Uterus (tissue), 4 donors: ENCODE measurements at places on chromosomes 1 and 21. TPM values are rescaled to one million over a fixed set of nuclear protein-coding genes. Genes with fewer than 3 reads are reported as not detected.

OR2T29 gene
- not detected for total RNA-seq

ZNF648 gene
- total RNA-seq, result 1.7 TPM

DNASE2B gene
- not detected for total RNA-seq

RORC gene
- total RNA-seq, result 0.51 TPM

PIK3CD gene
- 9.5 TPM for total RNA-seq

GRCh38 chr1:114086601-114087368, 66.9 kb downstream of the SYT6 start:
- H3K4me1 ChIP-seq, result no peaks in the 10 kb centered on the region
- no peak overlapping the region for H3K27ac ChIP-seq
- no peak for DNase-seq
- H3K4me3 ChIP-seq, result no peak overlapping the region
- no peaks in the 10 kb centered on the region for H3K36me3 ChIP-seq
- no peaks in the 10 kb centered on the region for H3K27me3 ChIP-seq

DNA sequence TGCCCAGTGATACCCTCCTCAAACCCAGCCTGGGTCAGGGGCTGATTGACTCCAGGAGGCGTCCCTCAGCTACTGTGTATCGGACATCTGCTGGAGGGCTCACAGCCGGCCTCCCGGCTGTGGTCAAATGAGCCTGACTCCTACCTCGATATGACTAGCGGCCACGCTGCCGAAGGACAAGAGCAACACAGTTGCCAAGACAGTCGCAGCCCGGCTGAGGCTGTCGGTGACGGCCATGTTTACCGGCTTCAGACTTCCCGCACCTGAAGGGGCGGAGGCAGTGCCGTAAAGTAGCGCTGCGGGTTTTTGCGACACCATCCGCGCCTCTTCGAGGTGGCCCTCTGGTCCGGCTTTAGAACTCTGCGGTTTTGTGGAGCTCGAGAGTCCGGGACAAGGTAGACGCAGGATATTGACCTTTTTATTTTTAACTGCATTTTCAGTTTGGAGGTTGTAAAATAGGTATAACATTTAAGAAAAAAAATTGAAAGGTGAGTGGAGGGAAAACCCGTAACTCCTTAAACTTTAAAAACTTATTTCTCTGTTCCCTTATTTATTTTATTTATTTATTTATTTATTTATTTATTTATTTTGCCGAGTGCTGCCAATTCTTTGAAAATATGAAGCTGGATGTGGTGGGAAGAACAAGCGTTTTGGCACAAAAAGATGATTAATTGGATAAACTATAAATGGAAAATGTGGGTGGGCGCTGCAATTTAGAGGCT, at the start of gene PIGK:
TSS of gene PIGK (minus strand) at position 265 of the 722 bp plus-strand sequence. CDS start at position 237, 28 bp downstream.
- peak; percentile 80 for DNase-seq
- H3K27ac ChIP-seq, result peak within 1 kb of the TSS; percentile 87
- no peaks in the 10 kb centered on the region for H3K36me3 ChIP-seq
- peak within 1 kb of the TSS; percentile 72 for H3K4me3 ChIP-seq
- no peaks in the 10 kb centered on the region for H3K4me1 ChIP-seq

DNA sequence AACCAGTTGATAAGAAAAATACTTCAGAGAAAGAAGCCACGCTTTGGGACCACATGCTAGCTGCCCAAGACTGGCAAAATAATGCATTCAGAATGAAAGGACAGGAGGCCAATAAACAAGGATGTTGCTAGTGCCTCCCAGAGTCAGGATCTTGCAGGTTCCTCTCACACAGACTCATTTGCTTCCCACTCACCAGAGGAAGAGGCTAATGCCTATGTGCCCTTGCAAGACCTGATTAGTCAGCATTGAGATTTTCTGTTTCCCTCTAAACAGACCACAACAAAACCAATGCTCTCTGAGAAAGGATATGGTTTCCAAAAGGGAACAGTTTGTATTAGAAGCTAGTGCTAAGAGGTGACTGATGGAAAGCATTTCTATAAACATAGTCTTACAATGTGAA, 85.7 kb downstream of the NRDC start:
- H3K4me3 ChIP-seq, result no peak overlapping the region
- H3K36me3 ChIP-seq, result no peaks in the 10 kb centered on the region
- no peaks in the 10 kb centered on the region for H3K4me1 ChIP-seq
- H3K27me3 ChIP-seq, result no peaks in the 10 kb centered on the region

GRCh38 chr1:96498744-96499340, 222.7 kb upstream of the PTBP2 start:
- H3K36me3 ChIP-seq, result no peaks in the 10 kb centered on the region
- no peak overlapping the region for H3K4me3 ChIP-seq
- H3K27ac ChIP-seq, result no peak overlapping the region
- H3K27me3 ChIP-seq, result no peaks in the 10 kb centered on the region
- no peak for DNase-seq
- H3K4me1 ChIP-seq, result no peaks in the 10 kb centered on the region

DNA sequence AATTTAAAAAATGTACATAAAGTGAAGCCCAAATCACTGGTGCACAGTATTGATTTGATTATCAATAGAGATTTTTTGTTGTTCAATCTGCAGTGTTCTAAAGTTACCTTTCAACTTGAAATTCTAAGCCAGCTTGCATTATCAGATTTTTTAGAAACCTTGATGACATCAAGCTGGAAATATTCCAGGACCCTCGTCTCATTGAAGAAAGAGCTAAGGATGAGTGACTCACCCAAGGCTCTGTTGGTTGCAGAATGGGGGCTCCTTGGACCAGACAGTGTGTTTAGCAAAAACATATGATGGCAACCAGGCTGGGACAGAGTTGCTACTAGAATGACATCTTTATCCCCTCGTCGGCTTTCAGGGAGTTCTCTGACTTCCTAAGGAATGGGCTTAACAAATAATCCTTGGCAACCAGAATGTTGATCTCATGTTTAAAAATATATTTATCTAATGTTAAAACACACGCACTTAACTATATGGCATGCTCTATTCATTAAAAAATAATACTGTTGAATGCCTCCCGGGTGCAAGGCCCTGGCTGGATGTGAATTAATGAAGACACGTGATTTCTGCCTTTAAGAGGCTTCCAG, 79.7 kb downstream of the RUNX3 start:
- no peak overlapping the region for H3K4me3 ChIP-seq
- no peaks in the 10 kb centered on the region for H3K27me3 ChIP-seq
- DNase-seq, result no peak
- no peaks in the 10 kb centered on the region for H3K4me1 ChIP-seq
- H3K36me3 ChIP-seq, result no peaks in the 10 kb centered on the region
- H3K27ac ChIP-seq, result no peak overlapping the region

- no peak overlapping the region for H3K4me3 ChIP-seq
- DNase-seq, result no peak
- no peaks in the 10 kb centered on the region for H3K27me3 ChIP-seq
- no peaks in the 10 kb centered on the region for H3K4me1 ChIP-seq
- H3K27ac ChIP-seq, result no peak overlapping the region
- H3K36me3 ChIP-seq, result no peaks in the 10 kb centered on the region
Observed at GRCh38 chr1:150596095-150596892, 16.9 kb upstream of the MCL1 start.

- H3K4me1 ChIP-seq, result no peaks in the 10 kb centered on the region
- no peaks in the 10 kb centered on the region for H3K27me3 ChIP-seq
- no peaks in the 10 kb centered on the region for H3K36me3 ChIP-seq
- H3K27ac ChIP-seq, result no peak overlapping the region
Observed at GRCh38 chr1:235239851-235240250, 78.8 kb upstream of the RBM34 start.

GRCh38 chr1:23864801-23865542, 3.1 kb downstream of the FUCA1 start:
- no peak overlapping the region for H3K27ac ChIP-seq
- DNase-seq, result no peak
- H3K4me1 ChIP-seq, result no peaks in the 10 kb centered on the region
- no peaks in the 10 kb centered on the region for H3K27me3 ChIP-seq
- peaks cover 3% of the 10 kb centered on the region for H3K36me3 ChIP-seq
- no peak overlapping the region for H3K4me3 ChIP-seq

DNA sequence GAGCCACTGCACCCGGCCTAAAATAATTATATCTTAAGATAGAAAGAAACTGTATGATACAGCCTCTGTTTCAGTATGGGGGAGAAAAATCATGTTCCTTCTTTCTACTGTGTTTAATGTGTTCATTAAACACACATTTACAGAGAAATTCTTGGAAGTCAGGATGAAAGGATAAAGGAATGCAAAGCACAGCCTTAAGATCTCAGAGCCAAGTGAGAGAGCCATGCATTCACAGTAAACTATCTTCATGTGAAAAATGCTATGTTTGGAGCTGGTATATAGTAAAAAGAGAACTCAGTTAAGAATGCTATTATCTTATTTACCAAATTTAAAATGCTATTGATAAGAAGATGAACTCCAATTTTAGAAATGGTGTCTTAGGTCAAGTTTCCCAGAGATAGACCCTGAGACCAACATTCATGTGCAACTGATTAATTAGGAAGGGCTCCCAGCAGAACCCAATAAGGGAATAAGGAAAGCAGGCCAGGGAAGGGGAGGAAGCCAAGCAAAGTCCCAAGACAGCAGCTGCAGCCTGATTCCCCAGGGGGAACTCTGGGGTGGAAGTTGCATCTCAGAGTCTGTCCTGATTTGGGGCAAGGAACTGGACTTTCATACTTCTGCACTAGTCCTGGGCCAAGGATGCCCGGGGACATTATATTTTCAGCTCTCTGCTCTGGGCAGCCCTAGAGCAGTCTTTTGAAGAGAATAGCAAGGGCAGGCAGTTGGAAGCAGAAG, 130.0 kb upstream of the ZNF648 start:
- no peaks in the 10 kb centered on the region for H3K27me3 ChIP-seq
- H3K4me3 ChIP-seq, result no peak overlapping the region
- no peaks in the 10 kb centered on the region for H3K36me3 ChIP-seq
- H3K27ac ChIP-seq, result no peak overlapping the region
- no peaks in the 10 kb centered on the region for H3K4me1 ChIP-seq

GRCh38 chr1:200738949-200739651, 407 bp downstream of the CAMSAP2 start:
- peak overlapping the region; percentile 88 for H3K4me3 ChIP-seq
- H3K4me1 ChIP-seq, result no peaks in the 10 kb centered on the region
- H3K36me3 ChIP-seq, result no peaks in the 10 kb centered on the region
- DNase-seq, result peak; percentile 85

GRCh38 chr1:156217871-156218270, 5.1 kb downstream of the PMF1 start:
- H3K27ac ChIP-seq, result no peak overlapping the region
- H3K4me3 ChIP-seq, result no peak overlapping the region
- DNase-seq, result no peak
- H3K27me3 ChIP-seq, result no peaks in the 10 kb centered on the region
- H3K4me1 ChIP-seq, result peaks cover 3% of the 10 kb centered on the region

GRCh38 chr1:219365451-219365850, 191.8 kb downstream of the LYPLAL1 start:
- no peak for DNase-seq
- no peak overlapping the region for H3K27ac ChIP-seq
- H3K36me3 ChIP-seq, result no peaks in the 10 kb centered on the region
- H3K4me1 ChIP-seq, result no peaks in the 10 kb centered on the region

DNA sequence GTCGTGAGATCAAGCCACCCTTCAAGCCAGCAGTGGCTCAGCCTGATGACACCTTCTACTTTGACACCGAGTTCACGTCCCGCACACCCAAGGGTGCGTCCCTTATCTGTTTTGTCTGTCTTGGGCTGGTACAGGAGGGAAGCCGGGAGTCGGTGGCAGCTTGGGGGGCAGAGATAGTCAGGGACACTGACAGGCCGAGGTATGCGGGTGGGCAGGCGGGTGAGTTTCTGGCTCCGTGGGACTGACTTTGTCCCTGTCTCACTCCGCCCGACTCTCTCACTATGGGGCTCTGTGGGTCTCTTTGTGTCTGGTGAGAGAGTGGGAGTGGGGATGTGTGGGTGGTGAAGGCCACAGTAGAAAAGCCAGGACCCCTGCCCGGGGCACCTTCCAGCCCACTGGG, 27.4 kb downstream of the RPS6KA1 start:
- no peak overlapping the region for H3K4me3 ChIP-seq
- H3K36me3 ChIP-seq, result no peaks in the 10 kb centered on the region
- no peaks in the 10 kb centered on the region for H3K4me1 ChIP-seq
- H3K27me3 ChIP-seq, result no peaks in the 10 kb centered on the region

- no peak overlapping the region for H3K4me3 ChIP-seq
- H3K4me1 ChIP-seq, result no peaks in the 10 kb centered on the region
- no peak overlapping the region for H3K27ac ChIP-seq
- no peaks in the 10 kb centered on the region for H3K36me3 ChIP-seq
- no peaks in the 10 kb centered on the region for H3K27me3 ChIP-seq
Observed at GRCh38 chr21:23601549-23601948, 2005.7 kb downstream of the MRPL39 start.

- H3K4me1 ChIP-seq, result no peaks in the 10 kb centered on the region
- H3K27me3 ChIP-seq, result no peaks in the 10 kb centered on the region
Observed at GRCh38 chr1:220791956-220792355, 5.2 kb downstream of the MTARC1 start.

- no peak overlapping the region for H3K4me3 ChIP-seq
- H3K36me3 ChIP-seq, result no peaks in the 10 kb centered on the region
- DNase-seq, result no peak
- no peaks in the 10 kb centered on the region for H3K27me3 ChIP-seq
- no peak overlapping the region for H3K27ac ChIP-seq
- H3K4me1 ChIP-seq, result no peaks in the 10 kb centered on the region
Observed at GRCh38 chr1:216739793-216740192, 16.6 kb upstream of the ESRRG start.
